ENCODE measurements at places on chromosomes 7 and 10.

DNA sequence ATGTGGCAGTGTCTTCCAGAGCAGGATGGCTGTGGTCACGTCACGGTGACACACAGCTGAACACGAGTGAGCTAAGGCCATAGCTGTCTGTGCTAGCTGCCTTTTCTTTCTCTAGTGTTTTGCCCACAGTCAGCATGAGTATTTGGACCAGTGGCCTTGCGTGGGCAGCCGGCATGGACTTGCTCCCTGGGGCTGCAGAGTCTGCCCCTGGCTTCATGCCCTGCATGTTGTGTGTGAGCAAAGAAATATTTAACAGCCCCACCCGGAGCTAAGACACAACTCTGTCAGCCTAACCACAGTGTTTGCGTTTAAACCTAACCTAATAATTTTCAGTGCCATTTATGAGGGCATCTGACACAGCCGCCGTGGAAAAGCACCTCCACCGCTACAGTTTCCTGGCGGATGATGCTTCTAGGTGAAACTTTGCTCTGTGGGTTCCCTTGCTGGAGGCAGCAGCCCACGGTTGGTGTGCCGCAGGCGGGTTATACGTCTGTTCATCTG is 14.6 kb downstream of the CHST12 start:
- no peak for DNase-seq

DNA sequence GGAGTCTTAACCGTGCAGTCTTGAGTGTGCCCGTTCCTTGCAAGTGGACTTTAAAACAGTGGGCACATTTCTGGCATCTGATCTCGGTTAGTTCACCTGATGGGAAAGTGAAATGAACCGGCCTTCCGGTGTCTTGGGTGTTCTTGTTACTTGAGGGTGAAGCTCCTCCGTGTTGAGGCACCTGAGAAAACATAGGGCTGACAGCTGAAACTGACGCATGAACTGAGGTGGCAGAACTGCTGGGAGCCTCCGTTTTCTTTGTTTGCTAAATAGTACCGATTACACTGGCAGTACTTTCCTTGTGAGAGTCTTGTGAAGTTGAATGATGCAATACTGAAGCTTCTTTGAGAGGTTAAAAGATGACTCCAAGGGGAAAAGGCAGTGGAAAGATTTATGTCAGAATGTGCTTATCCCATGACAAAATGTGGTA is 62.8 kb upstream of the SAMD8 start:
- DNase-seq: peak; percentile 63

- DNase-seq: no peak
Observed at GRCh38 chr7:8490391-8491045, 57.1 kb downstream of the NXPH1 start.

GRCh38 chr10:807958-808353 is 118.5 kb upstream of the DIP2C start:
- DNase-seq: no peak

DNA sequence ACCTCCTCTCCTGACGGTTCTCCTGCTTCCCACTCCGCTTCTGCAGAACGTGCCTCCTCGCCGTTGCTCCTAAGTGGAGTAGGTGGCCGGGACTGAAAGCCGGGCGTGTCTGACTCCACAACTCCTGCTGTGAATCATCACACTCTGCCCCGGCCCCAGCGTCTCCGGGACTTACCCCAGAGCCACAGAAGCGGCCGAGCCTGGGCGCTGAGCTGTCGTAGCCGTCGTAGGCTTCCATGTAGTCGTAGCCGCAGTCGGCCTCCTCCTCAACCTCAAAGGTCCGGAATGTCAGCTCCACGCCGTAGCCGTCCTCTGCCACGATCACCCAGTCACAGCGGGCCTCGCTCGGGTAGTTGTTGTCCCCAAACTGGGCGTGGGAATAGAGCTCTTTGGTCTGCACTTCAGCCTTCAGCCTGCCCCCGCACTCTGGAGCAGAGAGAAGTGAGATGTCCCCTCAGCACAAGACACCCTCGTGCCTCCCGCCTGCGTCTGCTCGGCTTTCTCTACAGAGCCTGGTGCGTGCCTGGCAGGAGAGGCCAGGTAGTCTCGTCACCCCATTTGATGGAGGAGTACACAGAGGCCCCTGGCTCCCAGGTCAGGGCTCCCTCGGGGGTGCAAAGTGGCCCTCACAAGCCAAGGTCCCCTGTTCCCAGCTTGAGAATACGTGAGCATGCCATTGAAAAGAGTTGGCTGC is 11.2 kb upstream of the OPALIN start:
- no peak for DNase-seq

All from suppressor macrophage treated with lipopolysaccharide for 1 hour (primary cell).